CD4-positive, alpha-beta T cell treated with Interleukin-4 for 1 hour (primary cell): ENCODE measurements at places on chromosomes 5 and 9.

DNA sequence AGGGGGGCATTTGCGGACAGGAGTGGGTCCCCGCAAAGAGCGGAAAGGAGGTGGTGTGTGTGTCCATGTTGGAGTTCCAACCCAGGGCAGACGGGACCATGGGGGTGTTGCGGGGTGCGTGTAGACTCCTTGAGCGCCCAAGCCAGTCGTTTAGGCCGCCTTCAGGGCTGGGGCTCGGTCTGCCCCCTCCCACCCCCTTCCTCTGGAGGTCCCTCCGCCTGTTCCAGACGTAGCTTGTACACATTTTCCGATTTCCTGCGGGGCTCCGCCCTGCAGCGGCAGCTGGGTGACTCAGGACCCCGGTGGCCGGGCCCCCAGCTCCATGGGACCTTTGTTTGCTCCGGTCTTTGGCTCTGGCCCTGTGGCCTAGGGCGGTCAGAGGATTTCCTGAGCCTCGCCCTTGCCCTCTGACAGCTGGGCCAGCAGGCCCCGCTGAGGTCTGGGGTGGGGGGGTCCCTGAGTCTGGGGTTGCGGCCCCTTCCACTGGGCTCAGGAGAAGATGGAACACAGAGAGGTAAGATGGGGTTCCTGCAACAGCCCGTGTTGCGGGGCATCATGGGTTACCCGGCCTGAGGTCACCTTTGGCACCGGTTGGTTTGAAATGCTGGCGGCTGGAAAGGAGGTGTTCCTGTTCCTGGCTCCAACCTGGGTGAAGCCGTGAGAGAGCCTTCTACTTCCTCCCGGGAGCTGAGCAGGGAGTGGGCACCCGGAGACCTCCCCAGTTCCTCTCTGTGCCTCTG is 1.5 kb downstream of the PKN3 start:
- no peak for DNase-seq

DNA sequence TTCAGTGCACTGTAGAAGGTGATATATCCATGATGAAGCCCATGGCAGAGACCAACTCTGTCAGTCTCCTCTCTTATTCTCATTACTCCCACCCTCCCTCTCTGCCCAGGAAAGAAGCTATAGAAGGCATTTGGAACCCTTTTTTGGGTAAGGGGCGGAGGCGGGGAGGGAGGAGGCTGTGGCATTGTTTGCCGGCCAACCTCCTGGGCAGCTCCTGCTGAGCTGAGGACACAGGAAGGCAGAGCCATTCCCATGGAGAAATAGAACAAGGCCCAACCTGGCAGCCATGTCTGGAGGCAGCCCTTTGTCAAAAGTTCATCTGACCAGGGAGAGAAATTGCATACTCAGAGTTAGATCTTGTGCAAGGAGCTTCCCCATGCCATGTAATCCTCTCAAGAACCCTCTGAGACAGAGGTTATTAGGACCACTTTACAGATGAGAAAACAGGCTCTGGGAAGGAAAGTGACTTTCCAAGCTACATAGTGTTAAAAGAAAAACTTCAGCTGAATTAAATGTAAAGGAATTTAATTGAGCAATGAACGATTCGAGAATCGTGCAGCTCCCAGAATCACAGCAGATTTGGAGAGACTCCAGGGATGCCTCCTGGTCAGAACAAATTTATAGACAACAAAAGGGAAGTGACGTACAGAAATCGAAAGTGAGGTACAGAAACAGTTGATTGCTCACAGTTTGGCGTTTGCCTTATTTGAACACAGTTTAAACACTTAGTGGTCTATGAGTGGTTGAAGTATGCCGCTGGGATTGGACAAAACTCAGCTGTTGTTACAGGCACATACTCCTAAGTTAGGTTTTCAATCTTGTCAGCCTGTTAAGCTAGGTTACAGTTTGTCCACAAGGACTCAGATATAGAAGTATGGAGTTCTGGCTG is 158.6 kb downstream of the MELK start:
- no peak for DNase-seq

- no peak for DNase-seq
Measured at GRCh38 chr5:9439531-9440292, 106.2 kb downstream of the SEMA5A start.

DNA sequence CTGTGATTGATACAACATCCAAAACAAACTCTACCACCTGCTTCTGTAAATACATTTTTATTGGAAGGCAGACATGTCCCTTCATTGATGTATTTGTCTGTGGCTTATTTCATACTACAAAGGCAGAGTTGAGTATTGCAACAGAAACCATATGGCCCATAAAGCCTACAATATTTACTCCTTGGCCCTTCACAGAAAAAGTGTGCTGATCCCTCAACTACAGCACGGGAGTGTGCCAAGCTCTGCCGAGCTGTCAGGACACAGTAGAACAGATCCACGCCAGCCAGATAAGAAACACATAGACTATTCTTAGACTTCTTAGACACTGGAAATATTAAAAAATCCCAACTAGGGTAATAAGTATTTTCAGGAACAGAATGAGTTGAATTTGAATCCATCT is 13.2 kb downstream of the TICAM2 start:
- DNase-seq: no peak

GRCh38 chr9:77648234-77649108 is at the start of gene GNA14:
GNA14 (minus strand) TSS chr9:77648322; CDS start chr9:77647793, 529 bp downstream.
- no peak for DNase-seq

GRCh38 chr5:138819081-138819480 is 56.1 kb downstream of the LRRTM2 start:
- no peak for DNase-seq

GRCh38 chr5:36734422-36734821 is 128.0 kb downstream of the SLC1A3 start:
- no peak for DNase-seq

- no peak for DNase-seq
Measured at GRCh38 chr9:84894859-84895258, 225.3 kb downstream of the NTRK2 start.

DNA sequence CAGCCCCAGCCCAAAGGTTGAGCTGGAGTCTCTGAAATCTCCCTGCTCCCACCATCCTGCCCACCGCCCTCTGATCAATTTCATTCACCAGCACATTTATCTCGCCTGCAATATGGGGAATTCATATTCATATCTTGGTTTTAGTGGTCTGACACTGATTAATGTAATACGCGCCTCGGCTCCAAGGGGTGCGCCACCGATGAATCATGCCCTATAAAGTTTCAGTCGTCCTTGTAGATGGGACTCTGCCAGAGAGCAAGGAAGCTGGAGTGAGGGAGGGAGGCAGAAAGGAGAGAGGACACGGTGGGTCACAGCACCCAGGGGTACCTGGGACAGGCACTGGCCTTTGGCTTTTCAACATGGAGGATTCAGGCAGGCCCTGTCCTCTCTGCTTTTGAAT is 8.9 kb downstream of the IRX1 start:
- no peak for DNase-seq

GRCh38 chr9:126151686-126152134 is 174.9 kb upstream of the MVB12B start:
- DNase-seq: no peak

GRCh38 chr5:107805824-107806223 is 135.1 kb upstream of the EFNA5 start:
- no peak for DNase-seq
